Smooth muscle cell of the pulmonary artery (primary cell): ENCODE measurements at places on chromosomes 16 and 17. TPM values are rescaled to one million over a fixed set of nuclear protein-coding genes. Genes with fewer than 3 reads are reported as not detected.

Gene MTSS2
- total RNA-seq: 29.5 and 31.2 TPM in 2 replicates

Gene PMP22
- total RNA-seq: 68.1 and 78.1 TPM in 2 replicates

Gene KRTAP3-1
- total RNA-seq: not detected in 2 replicates

Gene SYNGR3
- 4.0 and 12.5 TPM in 2 replicates for total RNA-seq

Gene ADORA2B
- 22.6 and 28.2 TPM in 2 replicates for total RNA-seq
